ENCODE measurements at places on chromosomes 6 and 20. TPM values are rescaled to one million over a fixed set of nuclear protein-coding genes. Genes with fewer than 3 reads are reported as not detected.

Gene JAG1
- 49.0 TPM for total RNA-seq

Gene ERVFRD-1
- total RNA-seq, result not detected

Gene RNF182
- total RNA-seq, result 0.80 TPM

Gene PSMF1
- 98.4 TPM for total RNA-seq

Gene RFX6
- under 0.01 TPM for total RNA-seq

Measured in breast epithelium (tissue), 4 donors.